CD8-positive, alpha-beta memory T cell (primary cell): ENCODE measurements at places on chromosomes 1 and 21. TPM values are rescaled to one million over a fixed set of nuclear protein-coding genes. Genes with fewer than 3 reads are reported as not detected.

The ATP13A2 gene
- 44.0 TPM for total RNA-seq

The ELAPOR1 gene
- total RNA-seq, result 13.9 TPM

The SESN2 gene
- 19.8 TPM for total RNA-seq

The KRTAP20-1 gene
- total RNA-seq, result not detected

The HSD3B2 gene
- total RNA-seq, result not detected

The HSPA6 gene
- total RNA-seq, result 0.90 TPM

The SH2D2A gene
- total RNA-seq, result 163 TPM

The ELF3 gene
- 0.11 TPM for total RNA-seq

The PBX1 gene
- 0.16 TPM for total RNA-seq

The SLC5A9 gene
- total RNA-seq, result not detected

The RPTN gene
- total RNA-seq, result not detected

The GFI1 gene
- total RNA-seq, result 74.6 TPM

The RABGGTB gene
- total RNA-seq, result 212 TPM

The FAM78B gene
- 0.26 TPM for total RNA-seq

The FCRL4 gene
- not detected for total RNA-seq

The MYBPH gene
- not detected for total RNA-seq

The OR2G6 gene
- total RNA-seq, result not detected

The LCE1E gene
- total RNA-seq, result not detected

The SNAPIN gene
- 39.0 TPM for total RNA-seq

The CXADR gene
- total RNA-seq, result 0.42 TPM

The RAB25 gene
- not detected for total RNA-seq

The SERTAD4 gene
- total RNA-seq, result not detected

The CD52 gene
- 355 TPM for total RNA-seq

The LYPLAL1 gene
- 22.9 TPM for total RNA-seq

The LRRC53 gene
- total RNA-seq, result not detected

The PDE4DIP gene
- total RNA-seq, result 29.1 TPM

The ASAP3 gene
- 0.33 TPM for total RNA-seq

The LRRC3 gene
- total RNA-seq, result 0.90 TPM

The SYT14 gene
- not detected for total RNA-seq

The LCE1A gene
- not detected for total RNA-seq

The OR2L5 gene
- total RNA-seq, result not detected

The SLC35D1 gene
- 17.5 TPM for total RNA-seq

The OR2W3 gene
- total RNA-seq, result not detected

The CR2 gene
- 1.6 TPM for total RNA-seq

The ADAR gene
- 223 TPM for total RNA-seq

The FNDC5 gene
- not detected for total RNA-seq

The CYP4Z1 gene
- total RNA-seq, result not detected

The HMGCS2 gene
- not detected for total RNA-seq

The IFI6 gene
- total RNA-seq, result 10.7 TPM

The CD34 gene
- not detected for total RNA-seq

The ETV3L gene
- not detected for total RNA-seq

The SLFNL1 gene
- total RNA-seq, result 0.09 TPM

The FBXO44 gene
- 14.2 TPM for total RNA-seq
